ENCODE measurements at places on chromosomes 1 and 21.

GRCh38 chr1:181255270-181255929 is 166.9 kb downstream of the IER5 start:
- no peak for DNase-seq

DNA sequence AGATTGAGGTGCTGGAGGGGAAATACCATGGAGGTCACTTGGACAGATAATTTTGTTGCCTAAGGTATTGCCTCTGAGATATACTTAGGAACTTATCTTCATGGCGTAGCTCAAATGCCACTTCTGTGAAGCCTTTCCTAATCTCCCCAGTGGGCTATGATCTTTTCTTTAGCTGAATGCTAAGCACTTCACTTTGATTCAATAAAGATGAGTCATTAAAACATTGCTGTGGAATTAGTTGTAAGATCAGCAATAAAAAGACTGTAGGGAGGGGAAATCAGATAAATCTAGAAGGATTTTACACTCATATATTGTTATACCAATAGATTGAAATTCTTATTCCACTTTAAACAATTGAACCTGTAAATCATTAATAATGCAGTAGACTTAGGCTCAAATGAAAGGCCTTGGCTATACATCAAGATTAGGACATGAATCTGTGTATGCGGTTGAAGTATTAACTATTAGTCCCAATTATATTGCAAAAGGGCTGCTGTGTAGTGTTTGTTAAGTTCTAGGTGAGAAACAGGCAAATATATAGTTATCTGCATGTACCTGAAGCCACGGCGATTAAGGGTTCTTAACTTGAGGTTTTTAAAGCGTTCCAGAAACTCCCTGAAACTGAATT is 19.2 kb upstream of the MAGOH start:
- DNase-seq: no peak

DNA sequence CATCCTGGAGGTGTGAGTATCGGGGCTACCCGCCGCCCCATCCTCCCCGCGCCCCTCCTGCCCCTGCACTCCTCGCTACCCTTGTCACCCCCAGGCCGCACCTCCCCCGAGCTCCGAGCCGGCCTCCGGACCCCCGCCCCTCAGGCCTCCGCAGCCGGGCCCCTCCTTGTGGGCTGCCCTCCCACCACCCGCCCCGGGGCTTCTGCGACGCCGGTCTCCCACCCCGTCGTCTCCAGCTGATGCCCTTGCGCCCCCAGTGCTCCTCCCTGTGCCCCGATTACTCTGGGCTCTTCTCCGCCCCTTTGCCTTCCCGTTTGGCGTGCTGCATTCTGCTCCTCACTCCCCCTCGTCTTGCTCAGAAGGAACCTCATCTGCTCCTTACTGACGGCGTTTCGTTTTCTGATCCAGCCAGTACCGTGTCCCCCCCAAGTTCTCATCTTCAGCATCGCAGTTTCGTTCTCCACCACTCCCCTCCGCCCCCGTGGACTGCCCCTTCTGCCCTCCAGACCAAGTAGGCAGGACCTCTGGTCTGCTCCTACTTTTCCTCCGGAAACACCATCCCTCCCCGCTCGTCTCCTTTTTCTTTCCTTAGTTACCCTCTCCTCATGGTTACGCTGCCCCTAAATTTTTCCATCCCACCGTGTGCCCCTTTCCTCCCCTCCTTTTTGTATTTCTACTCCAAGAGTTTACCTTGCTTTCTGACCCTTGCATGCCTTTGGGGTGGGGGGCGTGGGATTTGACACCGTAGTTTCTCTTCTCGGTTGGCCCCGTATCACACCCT is 841 bp downstream of the SNX27 start:
- peak; percentile 86 for DNase-seq

DNA sequence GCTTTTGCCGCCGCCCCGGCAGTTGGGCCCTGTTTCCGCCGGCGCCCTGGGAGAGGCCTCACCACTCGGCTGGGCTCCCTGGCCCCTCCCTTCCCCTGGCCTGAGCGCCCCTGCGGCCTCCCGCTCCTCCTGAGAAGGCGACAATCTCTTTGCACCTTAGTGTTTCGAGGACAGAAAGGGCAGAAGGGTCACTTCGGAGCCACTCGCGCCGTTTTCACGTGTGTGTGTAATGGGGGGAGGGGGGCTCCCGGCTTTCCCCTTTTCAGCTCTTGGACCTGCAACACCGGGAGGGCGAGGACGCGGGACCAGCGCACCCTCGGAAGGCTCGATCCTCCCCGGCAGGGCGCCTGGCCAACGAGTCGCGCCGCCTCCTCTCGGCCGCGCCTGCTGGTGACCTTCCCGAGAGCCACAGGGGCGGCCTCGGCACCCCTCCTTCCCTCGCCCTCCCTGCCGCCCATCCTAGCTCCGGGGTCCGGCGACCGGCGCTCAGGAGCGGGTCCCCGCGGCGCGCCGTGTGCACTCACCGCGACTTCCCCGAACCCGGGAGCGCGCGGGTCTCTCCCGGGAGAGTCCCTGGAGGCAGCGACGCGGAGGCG is 432 bp upstream of the SIM2 start:
- DNase-seq: peak; percentile 12

- no peak for DNase-seq
Observed at GRCh38 chr1:209772126-209772525, 12.2 kb downstream of the C1orf74 start.

DNA sequence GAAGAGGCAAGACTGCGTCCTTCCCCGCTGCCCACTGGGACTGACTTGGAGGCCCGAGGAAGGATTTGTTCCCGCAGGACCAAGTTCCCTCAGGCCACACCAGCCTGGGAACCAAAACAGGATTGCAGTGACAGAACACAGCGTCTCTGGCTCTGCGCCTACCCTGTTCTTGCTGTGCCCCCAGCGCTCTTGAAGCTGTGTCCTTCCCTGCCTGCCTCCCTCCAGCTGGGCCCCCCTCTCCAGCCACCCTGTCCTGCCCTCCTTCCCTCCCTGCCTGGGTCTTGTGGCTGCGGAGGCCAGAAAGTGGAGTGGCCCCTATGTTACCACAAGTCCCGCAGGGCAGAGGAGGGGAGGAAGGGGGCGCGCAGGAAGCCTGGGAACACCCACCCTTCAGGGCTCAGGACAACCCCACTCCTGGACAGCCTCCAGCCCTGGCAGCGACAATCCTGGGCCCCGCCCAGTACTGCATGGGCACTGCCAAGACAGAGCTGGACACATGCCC is 164.9 kb downstream of the DYRK1A start:
- no peak for DNase-seq

DNA sequence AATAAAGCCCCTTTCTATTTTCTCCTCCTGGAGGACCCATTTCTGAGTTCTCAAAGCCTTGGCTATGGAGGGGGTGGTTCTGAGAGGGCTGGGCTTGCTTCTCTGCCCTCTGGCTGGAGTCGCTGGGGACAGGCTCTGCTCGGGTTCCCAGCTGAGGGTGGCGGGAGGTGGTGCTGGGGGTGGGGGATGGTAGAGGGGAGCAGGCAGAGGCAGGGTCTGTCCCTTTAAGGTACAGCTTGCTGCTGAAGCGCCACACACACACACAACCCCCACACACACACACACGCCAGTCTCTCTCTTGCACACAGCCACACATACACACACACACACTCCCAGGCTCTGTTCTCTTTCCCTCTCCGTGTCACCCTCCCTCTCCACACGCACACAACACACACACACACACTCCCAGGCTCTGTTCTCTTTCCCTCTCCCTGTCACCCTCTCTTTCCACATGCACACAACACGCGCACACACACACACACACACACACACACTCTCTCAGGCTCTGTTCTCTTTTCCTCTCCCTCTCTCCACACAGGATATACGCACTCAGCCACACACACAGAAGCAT is 69.8 kb upstream of the SSBP3 start:
- no peak for DNase-seq

GRCh38 chr1:183372586-183373230 is 45.5 kb downstream of the NMNAT2 start:
- DNase-seq: no peak

DNA sequence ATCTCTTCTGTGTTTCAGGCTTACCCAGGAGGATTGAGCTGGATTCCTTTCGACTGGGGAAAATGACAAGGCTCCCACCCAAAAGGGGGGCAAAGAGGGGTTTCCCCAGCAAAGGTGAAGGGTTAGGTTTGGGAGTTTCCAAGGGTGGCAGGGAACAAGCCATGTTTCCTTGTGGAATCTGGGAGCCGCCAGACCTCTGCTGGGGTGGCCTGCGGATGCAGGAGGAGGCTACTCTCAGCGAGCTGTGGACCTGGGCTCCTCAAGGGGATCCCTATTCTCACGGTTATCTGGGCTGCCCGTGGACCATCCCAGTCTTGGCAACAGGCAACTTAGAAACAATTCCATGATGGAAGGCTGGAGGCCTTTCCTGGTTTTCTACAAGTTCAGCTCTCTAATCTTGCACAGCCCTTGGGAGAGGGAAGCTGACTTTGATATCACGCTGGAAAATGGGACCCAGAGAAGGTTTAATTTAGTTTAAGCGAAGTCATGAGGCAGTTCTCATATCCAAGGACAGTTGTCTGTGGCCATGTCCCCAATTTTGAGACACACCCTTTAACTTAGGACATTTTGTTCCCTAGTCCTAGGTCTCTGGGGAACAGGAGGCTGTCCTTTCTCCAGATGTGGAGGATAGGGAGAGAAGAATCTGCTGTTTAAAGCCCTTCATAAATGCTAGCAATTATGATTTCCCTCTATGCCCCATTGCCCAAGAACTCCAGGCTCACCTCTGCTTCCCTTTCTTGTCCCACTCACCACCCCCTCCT is 24.7 kb upstream of the STUM start:
- DNase-seq: no peak

- DNase-seq: no peak
Observed at GRCh38 chr1:101004670-101005069, 20.9 kb downstream of the DPH5 start.

DNA sequence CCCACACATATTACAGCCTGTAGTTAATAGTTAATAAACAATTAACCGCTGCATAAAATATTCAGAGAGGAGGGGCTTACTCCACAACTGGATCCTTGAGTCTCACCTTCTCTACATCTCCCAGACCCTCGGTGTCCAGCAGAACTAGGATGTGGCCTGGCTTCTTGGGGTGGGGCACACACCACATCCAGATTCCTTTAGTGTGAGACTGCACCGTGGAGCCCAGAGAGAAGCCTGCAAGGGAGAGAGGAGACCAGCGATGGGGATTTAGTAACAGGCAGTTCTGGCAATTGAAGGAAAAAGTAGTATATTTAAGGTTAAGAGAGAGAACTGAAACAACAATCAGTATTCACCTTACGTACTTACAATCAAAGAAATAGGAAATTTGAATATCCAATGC is 4.9 kb downstream of the GBP1 start:
- DNase-seq: no peak

DNA sequence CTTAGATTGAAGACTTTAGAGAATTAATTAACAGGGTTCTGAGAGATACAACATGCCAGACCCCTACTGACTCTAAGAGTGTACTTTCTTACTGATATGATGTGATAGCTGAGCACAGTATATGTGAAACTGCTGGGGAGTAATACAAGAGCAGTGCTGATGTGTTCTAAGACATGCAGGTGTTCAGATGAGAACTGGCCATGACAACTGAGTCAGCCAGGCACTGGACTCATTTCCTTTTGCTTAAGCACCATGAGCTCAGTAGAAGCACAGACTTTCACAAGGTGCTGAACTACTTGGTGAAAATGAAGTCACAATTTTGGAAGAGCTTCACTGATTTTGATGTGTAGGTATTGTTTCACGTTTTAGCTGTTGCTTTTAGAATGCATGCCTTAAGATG is 15.9 kb upstream of the POGZ start:
- DNase-seq: no peak

DNA sequence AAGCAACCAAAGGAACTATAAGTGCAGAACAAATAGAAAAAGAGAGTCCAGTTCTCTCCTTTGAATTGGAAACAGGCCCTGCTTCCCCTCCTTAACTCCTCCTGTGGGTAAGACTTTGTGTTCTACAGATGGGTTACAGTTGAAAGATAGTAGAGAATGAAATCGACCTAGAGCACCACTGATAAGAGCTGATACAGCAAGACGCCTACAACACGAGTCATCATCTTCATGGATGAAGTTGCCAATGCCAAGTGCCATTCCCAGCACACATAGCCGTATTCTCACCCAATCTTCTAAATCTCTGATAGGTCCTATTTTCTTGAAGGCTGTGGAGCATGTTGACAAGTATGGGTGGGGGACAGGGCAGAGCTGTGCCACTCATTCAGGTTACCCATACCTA is 99.8 kb upstream of the CAMK1G start:
- no peak for DNase-seq

DNA sequence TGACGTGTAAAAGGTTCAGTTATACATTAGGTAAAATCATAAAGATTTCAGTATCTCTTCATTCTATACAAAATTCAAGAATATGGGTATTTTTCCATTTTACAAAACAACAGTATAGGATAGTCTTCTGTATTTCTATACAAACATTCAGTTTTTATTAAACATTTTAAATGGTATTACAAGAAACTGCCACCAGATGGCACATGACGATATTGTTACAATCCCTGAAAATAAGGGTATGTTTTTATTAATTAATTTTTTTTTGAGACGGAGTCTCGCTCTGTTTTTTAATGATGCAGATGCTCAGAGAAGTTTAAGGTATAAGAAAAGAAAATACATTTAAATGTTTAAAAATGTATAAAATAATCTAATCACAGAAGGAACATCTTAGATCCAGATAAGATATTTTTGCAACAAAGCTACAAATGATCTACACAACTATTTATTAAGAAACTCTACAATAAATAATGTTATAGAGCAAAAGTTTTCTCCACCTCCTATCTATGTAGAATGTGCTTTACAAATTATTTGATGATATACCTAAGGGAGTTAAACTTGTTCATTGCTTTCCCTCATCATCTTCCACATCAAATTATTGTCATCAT is 23.5 kb upstream of the RSBN1 start:
- no peak for DNase-seq

DNA sequence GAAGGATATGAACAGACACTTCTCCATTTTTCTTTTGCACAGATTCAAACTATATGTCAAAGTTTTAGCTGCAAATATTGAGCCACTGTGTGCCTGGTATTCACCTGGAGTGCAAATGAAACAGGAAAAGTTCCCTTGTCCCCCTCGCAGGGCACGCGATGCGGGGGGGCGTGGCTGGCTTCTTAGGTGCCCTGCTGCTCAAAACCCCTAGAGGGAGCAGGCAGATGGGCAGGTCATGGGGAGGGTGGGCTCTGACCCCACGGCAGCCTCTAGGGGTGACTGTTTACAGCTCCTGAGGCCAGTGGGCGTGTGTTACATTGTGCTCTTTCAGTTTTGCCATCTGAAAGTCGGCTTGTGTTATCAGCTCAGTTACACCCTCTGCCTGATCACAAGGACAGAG is 931.2 kb upstream of the B3GALT2 start:
- DNase-seq: no peak
